Activated T-helper 1 cell treated with Interleukin-2 at 50 U/mL for 16 hours (primary cell): ENCODE measurements at places on chromosomes 11 and 22.

GRCh38 chr11:117092951-117093590 lies 5.2 kb downstream of the SIK3 start:
- no peak for DNase-seq

GRCh38 chr11:16805938-16806337 lies 67.5 kb downstream of the C11orf58 start:
- no peak for DNase-seq

GRCh38 chr22:34045311-34045710 lies 125.0 kb upstream of the LARGE1 start:
- no peak for DNase-seq

DNA sequence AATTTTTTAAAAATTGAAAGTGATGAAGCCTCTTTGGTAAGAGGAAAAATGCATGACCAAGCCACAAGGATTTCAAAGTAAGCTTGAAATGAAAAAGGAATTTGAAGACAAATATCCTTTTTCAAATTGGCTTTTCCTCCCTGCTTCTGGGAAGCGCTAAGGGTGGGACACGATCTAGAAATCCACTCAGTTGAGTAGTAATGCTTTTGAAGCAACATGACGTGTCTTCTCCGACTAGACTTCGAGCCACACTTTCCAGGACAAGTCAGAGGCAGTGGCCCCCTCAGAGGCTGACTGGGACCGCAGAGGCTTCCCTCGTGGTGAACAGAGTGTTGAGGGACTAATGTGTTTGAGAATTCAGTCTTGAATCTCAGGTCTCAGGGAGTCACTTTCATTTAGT lies 39.8 kb downstream of the KREMEN1 start:
- no peak for DNase-seq

DNA sequence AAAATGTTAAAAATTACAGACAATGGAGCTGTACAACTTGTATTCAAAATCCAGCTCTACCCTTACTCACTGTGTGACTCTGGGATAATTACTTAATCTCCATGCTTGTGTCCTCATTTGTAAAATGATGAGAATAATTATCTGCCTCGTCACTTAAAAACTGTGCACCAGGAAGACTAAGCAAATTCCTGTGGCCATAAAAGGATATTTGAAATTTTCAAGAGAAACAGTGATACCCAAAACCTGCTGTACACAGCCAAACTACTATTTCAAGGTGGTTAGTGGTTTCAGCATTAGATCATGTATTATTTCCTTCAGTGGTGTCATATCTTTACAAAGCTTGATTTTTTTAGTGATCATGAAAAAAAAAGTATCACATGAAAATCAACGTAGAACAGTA lies 136.9 kb downstream of the METTL15 start:
- DNase-seq = no peak

GRCh38 chr22:30609260-30610185 lies 2.5 kb downstream of the TCN2 start:
- DNase-seq = no peak

- no peak for DNase-seq
Measured at GRCh38 chr11:1382429-1382828, 7.3 kb upstream of the BRSK2 start.

- no peak for DNase-seq
Measured at GRCh38 chr11:55714982-55715888, 53.2 kb downstream of the OR4C6 start.

DNA sequence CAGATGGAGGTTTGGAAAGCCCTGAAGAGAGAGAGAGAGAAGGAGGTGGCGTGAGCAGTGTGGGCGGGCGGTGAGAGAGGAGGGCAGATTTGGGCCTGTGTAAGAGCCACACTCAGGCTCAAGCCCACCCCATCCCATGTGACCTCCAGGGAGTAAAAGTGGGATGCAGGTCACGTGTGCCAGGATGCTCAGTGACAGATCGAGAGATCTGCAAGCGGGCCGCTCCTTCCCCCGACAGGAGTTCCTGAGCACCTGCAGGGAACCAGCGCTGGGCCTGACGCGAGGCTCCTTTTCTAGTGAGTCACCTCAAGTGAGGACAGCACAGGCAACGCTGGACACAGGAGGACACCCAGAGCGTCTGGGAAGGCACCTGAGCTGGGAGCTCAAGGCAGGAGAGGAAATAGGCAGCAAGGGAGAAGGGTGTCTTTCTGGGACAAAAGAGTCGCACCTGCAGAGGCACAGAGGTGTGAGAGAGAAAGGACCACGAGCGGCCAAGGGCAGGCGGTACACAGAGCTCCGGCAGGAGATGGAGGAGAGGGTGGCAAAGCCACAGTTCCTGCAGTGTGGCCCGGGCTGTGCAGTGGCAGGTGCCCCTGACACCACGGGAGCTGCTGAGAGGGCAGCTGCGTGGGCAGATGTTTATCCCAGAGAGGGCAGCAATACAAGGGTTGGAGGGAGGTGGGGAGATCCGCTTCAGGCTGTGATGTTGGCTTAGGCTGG lies 1294.8 kb downstream of the TBC1D22A start:
- DNase-seq = no peak

DNA sequence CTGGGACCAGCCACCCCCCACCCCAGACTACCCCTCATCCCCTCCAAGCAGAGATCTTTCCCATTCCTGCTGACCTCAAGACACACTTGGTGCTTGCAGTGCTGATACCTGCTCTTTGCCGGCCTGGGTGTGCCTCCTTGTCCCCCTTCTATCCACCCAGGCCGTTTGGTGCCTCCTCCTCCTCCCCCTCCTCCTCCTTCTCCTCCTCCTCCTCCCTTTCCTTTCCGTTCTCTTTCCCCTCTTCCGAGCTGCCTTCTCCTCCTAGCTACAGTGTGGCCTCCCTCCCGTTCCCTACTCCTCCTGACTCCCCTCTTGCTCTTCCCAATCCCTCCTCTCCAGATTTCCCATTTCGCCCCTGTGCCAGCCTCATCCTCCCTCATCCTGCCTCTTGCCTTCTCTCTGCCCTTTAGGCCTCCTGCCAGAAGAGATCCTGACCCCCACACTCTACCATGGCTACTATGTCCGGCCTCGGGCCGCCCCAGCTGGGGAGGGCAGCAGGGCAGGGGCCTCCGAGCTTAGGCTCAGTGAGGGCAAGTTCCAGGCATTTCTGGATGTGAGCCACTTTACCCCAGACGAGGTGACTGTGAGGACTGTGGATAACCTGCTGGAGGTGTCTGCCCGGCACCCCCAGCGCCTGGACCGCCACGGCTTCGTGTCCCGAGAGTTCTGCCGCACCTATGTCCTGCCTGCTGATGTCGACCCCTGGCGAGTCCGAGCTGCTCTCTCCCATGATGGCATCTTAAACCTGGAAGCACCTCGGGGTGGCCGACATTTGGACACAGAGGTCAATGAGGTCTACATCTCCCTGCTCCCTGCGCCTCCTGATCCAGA lies 712 bp downstream of the HSPB2 start:
- no peak for DNase-seq

DNA sequence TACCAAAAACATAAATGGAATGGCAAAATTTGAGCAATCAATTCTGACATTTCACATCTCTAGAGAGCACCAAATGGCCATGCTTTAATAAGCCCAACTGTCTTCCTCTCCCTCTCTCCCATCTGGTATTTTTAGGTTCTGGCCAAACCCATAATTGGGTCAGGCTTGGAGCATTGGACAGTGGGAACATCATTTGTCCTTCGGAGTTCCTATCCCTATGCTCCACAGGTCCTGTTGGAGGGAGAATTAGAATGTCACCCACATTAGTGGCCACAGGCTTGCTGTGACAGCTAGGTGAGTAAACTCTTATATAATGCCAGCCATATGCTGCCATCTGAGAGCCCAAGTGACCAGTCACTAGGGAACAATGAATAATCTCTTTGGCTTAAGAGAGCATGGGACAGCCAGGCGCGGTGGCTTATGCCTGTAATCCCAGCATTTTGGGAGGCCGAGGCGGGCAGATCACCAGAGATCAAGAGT lies 251.0 kb upstream of the CCDC90B start:
- no peak for DNase-seq

DNA sequence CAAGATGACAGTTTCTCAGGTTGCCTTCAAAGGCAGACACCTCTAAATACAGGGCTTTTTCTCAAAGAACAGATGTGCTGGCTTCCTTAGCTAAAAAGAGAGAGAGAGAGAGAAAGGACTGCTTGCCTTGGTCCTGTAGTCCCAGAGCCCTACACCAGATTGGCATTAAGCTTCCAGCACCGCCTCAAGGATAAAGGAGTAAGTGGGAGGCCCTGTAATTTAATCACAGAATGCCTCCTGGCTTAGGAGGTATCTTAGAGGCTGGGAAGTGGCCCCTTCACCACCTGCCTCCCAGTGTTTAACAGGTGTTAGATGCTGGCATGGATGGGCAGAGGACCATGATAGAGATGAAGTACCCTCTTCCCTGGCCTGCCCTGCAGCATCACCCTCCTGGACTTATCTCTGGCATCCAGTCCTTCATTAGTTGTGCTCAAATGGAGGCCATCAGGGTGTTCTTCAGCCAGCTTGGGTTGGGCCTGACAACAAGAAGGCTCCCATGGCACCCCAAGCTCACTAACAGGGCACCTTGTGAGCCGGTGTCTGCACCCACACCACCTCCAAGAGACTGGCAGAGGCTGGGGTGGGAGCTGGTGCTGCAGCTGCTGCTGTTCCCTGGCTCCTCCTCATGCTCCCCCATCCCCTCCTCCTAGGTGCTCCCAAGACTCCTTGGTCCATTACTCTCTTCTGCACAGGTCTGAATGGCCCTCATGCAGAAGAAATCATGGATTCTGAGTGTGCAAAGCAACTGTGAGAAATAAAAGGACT lies 32.5 kb downstream of the ABCC8 start:
- no peak for DNase-seq

- DNase-seq = no peak
Measured at GRCh38 chr11:102085864-102086551, 24.2 kb upstream of the YAP1 start.

DNA sequence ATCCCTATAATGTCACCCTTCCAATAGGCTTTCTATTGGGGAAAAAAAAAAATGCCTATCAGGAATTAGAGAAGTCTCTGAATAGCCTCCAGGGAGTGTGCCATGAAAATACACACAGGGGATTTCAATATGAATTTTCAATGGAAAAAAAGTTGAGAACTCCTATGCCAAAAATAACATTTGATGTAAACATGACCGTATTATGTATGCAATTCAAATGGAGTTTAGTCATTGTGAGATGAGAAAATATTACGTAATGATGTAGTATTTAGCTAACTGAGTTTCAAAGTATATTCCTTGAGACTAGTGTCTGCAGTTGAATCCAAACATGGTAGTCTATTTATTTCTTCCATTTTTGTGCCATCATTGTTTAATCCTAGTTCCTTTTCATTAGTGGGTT lies 182.3 kb downstream of the BLID start:
- DNase-seq = no peak

DNA sequence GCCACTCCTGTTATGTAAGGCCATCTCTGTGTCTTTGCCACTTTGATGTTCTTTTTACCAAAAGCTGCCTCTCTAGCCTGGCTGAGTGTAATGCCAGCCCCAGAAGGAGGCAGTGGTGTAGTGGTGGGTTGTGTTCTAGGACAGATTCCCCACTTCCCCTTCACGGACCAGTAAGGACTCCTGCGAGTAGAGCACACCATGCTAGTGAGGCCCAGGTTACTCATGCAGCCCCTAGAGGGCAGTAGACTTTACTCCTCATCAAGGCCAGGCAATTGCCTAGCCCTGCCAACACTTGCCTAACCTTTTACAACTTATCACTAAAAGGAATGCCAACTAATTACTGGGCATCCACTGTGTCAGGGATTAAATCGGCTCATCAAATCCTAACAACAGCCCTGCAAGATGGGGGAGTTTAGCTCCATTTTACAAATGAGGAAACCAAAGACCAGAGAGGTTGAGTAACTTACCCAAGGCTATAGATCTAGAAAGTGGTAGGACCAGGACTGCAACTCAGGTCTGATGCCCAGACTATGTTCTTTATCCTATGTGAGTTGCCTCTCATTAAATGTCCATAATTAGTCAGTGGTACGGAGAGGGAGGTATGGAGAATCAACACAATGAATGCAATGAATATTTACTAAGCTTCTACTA lies 75.3 kb downstream of the APIP start:
- DNase-seq = no peak

GRCh38 chr11:71094296-71095077 lies 157.9 kb downstream of the SHANK2 start:
- no peak for DNase-seq

- DNase-seq = no peak
Measured at GRCh38 chr11:46322759-46323158, 24.5 kb upstream of the DGKZ start.

DNA sequence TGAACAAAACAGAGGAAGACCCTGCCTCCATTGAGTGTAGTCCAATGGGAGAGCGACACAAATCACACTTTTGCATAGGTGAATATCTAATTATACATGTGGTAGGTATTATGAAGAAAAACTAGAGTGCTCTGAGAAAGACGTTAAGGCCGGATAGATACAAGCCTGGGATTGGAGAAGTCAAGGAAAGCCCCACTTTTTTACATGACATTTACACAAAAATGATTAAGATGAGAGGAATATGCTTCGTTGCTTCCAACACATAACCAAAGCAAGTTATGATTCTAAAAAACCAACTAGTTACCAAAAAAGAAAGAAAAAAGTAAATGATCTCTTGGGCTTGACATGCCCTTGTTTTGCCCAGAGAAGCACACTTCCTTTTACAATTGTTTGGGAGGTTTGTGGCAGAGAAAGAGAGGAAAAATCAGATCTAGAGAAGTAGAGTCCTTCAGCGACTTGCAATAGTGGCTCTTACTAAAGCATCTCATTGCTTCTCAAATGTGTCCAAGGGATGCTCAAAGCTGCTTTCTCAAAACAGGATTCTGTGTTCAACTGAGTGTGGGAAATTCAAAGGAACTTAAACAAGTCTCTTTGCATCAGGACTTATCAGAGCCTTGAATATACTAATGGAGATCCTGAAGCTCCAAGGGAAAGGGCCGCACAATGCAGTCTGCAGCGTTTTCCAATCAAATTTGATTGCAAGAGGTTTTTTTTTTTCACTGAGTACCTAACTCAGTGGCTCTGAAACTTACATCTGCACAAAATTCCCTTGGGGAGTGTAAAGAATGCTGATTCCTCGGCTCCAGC lies 38.8 kb downstream of the FLI1 start:
- no peak for DNase-seq

- DNase-seq = no peak
Measured at GRCh38 chr22:19121631-19122142, 525 bp downstream of the DGCR2 start.

DNA sequence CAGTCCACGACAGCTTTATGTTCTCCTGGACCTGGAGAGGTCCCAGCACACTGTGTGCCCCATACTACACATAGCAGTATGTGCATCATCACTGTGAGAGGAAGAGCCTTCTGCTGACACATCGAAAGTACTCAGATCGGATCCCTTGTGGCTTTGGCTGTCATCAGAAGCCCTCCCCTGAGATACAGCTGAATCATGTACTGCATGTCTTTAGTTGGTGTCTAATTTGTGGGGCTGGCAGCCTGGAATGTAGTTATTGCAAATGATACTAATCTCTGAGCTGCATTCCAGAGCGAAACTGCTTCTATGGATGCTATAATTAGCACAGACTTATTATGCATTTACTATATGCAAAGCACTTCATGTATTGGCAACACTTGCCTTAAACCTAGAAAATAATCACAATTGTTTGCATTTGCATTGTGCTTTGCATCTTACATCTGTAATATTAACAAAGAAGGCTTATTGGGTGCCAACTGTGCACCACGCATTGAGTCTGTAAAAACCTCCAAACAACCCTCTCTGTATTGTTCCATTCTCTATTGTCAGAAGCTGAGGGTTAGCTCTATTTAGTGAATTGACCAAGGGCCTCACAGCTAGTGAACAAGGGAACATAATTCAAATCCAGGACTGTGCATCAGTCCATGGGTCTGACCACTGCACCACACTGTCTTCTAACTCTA lies 89.2 kb upstream of the CRTAM start:
- DNase-seq = peak; percentile 18

GRCh38 chr11:100151944-100152343 lies 535.1 kb upstream of the ARHGAP42 start:
- no peak for DNase-seq
